ENCODE measurements at places on chromosomes 5 and 9.

- DNase-seq = no peak
Observed at GRCh38 chr5:135714126-135714894, 120.2 kb upstream of the SLC25A48 start.

GRCh38 chr9:116383133-116383532 lies 229.5 kb downstream of the PAPPA start:
- no peak for DNase-seq

DNA sequence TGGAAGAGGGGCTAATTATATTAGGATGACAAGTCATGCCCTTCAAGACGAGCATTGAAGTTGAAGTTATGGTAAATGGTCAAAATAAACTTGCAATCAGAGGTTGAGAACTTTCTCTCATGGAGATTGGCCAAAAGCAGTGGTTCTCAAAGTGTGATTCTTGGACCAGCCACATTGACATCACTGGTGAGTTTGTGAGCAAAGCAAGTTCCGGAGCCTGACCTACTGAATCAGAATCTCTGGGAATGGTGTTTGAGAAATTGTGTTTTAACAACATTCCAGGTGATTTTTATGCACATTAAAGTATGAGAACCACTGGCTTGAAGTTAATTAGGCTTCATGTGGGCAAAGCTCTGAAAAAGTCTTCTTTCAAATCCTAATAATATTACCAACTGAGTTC lies 403.5 kb downstream of the ZSWIM6 start:
- no peak for DNase-seq

- DNase-seq = no peak
Observed at GRCh38 chr9:14218253-14218652, 95.7 kb downstream of the NFIB start.

DNA sequence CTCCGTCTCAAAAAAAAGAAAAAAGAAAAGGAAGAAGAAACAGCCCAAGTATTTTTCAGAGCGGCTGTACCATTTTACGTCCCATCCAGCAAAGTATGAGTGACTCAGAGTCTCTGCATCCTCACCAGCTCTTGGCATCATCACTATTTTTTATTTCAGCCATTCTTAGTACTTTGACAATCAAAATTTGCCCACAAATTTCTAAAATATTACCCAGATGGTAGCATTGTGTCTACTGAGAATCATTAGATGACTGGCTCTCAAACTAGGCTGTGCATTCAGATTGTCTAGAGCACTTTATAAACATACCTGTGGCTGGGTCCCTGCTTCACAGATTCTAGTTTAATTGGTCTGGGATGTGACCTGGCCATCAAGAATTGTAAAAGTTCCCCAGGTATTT lies 21.6 kb upstream of the MELK start:
- no peak for DNase-seq

GRCh38 chr5:308672-309271 lies 12.7 kb upstream of the AHRR start:
- no peak for DNase-seq

DNA sequence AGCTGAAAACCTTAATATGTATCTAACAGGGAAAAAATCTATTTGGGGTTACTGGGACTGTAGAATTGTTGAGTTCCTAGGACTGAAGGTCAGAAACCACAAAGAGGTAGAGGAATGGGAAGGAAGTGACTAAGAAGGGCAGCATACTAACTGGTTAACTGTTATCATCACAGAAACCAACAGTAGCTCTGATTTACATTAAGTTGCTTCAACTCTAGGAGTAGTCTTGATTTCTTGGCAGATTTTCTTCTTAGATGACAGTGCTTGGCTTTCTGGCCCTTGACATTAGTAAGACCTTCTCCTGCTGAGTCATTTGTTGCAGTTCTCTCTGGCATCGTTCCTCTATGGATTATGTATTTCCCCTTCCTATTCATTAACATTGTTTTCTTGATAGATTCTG lies 116.1 kb upstream of the RASA1 start:
- DNase-seq = no peak

GRCh38 chr9:97889941-97890887 lies 32.1 kb downstream of the TRMO start:
- DNase-seq = peak; percentile 36

GRCh38 chr9:114311571-114312512 lies 11.1 kb upstream of the ORM1 start:
- DNase-seq = no peak

GRCh38 chr9:37005517-37006140 lies 28.4 kb downstream of the PAX5 start:
- DNase-seq = no peak

GRCh38 chr5:164345853-164346252 lies 840.4 kb downstream of the MAT2B start:
- no peak for DNase-seq

DNA sequence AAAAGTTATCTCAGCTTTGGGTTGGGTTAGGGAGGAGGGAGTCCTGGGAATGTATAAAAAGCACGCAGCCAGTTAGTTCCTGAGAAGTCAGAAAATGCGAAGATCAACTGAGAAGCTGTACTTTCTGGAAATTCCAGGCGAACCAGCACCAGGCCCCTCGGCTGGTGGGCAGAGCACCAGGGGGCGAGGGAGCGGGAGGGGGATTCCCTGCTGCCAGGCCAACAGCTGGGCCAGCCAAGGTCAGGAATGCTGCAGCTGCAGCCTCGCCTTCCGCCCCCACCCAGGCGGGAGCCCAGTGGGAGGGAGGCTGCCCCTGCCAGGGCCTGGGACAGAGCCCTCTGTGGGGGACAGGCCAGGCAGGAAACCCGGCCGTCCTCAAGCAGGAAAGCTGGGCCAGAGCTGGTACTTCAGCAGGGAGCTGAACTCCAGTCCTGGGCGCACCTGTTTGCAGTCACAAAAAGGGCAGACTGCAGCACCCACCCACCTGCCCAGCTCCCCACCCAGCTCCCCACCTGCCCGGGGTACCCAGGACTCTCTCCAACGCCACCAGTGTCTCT lies 35.5 kb downstream of the VAV2 start:
- DNase-seq = no peak

- DNase-seq = no peak
Observed at GRCh38 chr5:143227301-143227700, 176.2 kb downstream of the NR3C1 start.

GRCh38 chr9:112044186-112044585 lies 130.9 kb downstream of the SUSD1 start:
- DNase-seq = no peak

DNA sequence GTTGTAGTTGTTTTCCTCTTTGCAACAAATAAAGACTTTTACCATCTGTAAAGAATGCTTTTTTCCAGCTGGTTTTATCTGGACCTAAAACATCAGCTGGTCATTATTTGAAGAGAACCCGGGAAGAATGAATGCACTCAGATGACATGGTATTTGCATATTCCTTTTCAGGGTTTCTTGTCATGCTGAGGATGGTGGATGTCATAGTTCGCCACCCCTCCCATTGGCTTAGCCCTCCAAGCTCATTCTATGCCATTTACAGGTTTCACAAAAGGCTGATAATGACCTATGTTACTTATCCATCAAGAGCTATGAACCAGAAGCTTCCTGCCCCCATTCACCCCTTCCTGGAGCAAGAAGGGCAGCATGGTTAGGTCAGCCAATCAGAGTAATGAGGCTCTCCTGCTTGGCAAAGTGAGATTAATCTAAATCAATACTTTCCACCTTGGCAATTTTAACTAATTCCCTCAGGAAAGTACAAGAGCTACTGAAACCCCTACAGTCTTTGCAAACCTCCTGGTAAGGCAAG lies 440.5 kb upstream of the TLE4 start:
- DNase-seq = no peak

Data from stimulated activated CD4-positive, alpha-beta T cell treated with anti-CD3 and anti-CD28 coated beads, Interleukin-1b, Interleukin-23, amount 100 ng/mL, for 1 hour (primary cell).